ENCODE measurements at places on chromosomes 1 and 21.

DNA sequence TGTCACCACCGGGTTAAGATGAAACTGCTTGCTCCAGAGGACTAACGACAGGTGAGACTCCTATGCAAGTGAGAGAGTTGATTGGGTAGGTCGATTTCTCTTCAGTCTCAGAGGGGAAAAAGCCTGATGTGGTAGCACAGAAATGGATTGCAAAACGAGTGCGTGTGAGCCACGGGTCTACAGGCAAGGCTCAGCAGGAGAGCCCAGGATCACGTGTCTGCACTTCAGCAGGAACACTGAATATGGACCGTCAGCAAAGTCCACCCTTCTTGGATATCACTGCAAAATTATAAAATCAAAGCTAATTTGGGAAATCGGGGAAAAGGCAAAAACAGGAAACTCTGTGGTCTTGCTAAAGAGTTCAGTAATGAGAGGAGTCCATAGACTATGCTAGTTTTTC is 107.7 kb upstream of the ZNF648 start:
- no peak for DNase-seq

GRCh38 chr1:46549697-46550681 is 1.5 kb downstream of the KNCN start:
- no peak for DNase-seq

- DNase-seq, result no peak
These were observed 187.2 kb downstream of the FGGY start for GRCh38 chr1:59484096-59484495.

GRCh38 chr21:25149022-25149421 is 458.3 kb downstream of the MRPL39 start:
- DNase-seq, result no peak

GRCh38 chr1:99384021-99384420 is 119.7 kb downstream of the PLPPR4 start:
- DNase-seq, result no peak

DNA sequence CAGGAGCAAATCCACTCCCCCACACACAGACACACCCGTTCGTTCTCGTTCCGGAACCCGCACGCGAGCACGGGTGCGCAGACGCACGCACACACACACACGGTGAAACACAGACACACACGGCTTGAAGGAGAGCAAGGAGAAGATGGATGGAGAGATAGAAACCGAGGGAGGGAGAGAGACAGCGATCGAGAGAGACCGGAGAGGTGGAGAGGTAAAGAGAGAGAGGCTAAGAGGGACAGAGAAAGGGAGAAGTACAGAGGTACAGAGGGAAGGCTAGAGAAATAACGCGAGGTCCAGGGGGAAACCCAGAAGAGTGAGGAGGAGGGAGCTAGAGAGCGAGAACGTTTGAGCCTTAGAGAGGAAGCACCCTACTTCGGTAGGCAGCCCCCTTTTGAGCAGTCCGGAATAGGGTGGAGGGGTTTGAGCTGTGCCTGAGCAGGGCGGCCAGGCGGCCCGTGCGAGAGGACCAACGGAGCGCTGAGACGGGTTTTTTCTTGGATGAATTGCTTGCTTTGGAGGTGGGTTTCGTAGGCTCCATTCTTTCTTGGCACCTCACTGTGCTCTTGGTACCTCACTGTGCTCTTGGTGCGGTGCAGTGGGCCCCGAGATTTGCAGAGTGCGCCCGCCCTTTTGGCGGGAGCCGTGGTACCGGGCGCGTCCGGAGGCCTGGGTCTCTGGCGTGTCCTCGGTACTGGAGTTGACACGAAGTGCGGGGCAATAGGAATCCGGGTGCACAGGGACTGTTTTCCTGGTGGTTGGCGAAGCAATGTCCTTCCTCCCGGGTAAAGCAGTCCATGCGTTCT is 88.4 kb upstream of the RHOU start:
- no peak for DNase-seq

DNA sequence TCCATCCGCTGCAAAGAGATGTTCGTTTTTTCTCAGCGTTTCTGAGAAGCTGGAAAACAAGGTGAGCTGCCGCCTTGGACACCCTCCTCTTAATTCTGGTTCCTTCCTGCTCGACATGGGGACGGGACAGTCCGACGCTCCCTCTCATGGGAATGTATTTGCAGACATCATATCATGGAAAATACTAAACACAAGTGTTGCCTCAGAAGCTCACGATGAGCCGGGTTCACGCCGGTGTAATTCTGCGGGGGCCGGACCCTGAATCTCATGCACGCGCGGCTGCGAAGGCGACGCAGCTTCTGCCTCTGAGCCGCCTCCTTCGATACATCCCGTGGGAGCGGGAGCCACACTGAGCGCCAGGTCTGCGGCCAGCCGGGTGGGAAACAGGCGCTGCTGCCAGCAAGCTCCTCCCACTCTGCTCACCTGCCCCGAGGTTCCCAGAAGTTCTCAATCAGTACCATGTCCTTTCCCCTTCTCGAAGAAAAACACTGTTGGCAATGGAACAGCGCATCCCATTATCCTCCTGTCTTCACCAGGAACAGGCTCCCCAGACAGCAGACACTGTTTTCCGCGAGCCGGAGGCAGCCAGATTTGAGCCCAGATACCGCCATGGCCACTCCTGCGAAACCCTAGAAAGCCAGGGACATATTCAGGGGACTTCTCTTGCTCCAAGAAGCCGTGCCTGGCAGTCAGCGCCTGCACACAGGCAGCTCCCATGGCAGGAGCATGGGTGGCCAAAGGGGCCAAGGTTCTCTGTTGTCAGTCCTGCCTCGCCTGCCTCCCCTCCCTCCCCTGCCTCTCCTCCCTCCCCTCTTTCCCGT is 98.0 kb downstream of the WDR4 start:
- DNase-seq, result no peak

- DNase-seq, result no peak
These were observed 43.7 kb upstream of the SLC44A3 start for GRCh38 chr1:94776474-94776873.

- DNase-seq, result no peak
These were observed at the start of gene TTC34 for GRCh38 chr1:2801535-2802291. Gene TTC34, minus strand, starts transcription at chr1:2801693. Its CDS starts 866 bp downstream, at chr1:2800827.

DNA sequence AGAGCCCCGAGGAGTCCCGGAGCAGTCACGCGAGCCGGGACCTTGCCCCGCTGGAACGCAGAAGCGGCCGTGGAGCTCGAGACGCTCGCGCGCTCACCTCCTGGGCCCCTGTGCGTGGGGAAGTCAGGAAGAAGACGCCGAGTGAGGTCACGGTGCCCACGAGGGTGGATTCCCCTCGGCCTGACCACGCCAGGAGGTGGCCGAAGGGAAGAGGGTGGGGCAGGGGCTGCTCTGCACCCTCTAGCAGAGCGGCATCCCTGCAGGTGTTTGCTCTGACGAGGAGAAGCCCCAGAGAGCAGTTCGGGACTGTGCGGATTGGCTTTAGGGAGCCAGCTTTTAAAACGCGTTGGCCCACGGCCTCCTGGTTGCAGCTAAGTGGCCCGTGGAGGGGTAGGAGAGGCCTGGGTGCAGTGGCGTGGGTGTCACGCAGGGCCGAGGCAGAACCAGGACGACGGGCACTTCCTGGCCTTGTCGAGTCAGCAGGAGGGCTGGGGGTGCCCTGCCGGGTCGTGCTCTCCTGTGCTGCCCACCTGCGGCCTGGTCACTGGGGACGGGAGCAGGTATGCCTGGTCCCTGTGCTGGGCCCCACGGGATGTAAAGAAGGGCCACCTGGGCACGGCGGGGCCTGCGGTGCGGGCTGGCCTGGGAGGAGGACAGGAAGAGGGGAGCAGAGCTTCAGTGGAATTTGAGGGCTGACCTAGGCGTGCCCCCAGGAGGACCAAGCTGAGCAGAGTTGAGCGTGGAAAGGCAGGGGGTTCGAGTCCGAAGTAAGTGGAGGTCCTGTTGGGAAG is 1.0 kb downstream of the PDXK start:
- no peak for DNase-seq

DNA sequence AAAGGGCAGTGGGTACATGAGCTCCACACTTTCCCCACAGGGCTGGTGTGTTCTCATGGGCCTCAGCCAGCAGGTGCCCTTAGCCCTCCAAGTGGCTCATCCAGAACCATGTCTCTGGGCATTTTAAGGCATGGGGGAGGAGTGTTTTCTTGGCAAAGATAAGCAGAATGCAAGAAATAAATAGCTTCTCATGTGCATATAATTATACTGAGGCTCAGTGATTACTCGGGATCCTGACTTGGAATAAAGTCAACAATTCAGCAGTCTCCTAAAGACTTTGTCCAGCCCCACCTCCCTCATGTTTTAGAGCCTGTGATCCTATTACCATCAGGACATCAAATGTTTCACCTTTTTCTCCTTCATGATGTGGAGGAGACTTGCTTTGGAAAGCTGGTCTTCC is 92.7 kb upstream of the COG2 start:
- DNase-seq, result no peak

DNA sequence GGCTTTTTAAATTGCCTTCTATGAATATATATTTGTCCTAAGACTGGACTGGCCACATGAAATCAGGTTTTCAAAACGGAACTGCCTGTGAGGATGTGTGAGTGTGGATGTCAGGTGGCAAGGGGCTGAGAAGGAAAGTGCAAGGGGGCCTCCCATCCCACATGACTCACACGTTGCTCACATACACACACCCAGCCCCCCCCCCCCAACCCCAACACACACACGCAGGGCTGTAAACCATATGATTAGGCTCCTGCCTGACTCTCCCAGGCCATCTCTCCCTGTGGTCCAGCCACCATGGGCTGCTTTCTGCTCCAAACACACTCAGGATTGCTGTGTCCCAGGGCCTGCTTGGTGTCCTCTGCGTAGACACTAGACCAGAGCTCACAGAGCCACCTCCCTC is 22.4 kb downstream of the DEGS1 start:
- DNase-seq, result no peak

DNA sequence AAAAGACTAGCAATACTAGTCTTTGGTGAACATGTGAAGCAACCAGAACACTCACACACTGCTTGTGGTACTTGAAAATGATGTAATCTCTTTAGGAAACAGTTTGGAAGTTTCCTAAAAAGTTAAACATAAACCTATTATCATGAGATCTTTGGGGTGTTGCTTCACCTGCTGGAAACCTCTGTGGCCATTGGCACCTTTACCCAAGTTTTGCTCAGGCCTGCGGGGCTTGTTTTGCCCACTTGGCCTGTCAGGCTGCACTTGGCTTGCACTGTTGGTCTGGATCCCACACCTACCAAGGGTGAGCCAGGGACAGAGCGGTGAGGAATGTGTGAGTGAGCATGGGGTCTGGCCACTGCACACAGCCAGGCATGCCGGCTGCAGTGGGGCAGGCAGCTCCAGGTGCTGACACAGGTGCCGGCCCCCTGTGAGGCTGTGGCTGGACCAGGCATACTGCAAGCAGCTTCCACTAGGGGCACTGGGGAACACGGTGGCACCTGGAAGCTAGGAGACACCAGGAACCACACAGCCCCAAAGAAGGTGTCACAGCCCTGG is 14.4 kb upstream of the FNBP1L start:
- no peak for DNase-seq

DNA sequence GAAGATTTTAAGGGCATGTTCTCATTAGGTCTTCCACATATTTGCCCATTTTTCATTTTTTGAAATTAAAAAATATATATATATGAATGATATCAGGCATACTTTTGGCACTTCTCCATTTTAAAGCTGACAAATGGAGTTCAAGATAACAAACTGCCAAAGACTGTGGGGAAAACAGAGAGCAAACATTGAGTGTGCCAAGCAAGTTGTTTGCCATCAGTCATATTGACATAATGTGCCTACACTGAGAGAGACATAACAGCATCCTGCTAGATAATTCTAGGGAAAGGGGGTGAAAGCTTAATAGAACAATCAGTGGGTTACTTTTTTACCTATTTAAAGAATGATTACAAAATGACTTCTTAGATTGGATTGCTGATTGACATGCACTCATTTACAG is 529.4 kb upstream of the CXADR start:
- DNase-seq, result no peak

- DNase-seq, result no peak
These were observed 81.4 kb downstream of the SLC44A5 start for GRCh38 chr1:75529488-75529887.

GRCh38 chr1:162941024-162941423 is 80.0 kb upstream of the CCDC190 start:
- DNase-seq, result no peak

- no peak for DNase-seq
These were observed 1.7 kb downstream of the PIP5K1A start for GRCh38 chr1:151199873-151200581.

DNA sequence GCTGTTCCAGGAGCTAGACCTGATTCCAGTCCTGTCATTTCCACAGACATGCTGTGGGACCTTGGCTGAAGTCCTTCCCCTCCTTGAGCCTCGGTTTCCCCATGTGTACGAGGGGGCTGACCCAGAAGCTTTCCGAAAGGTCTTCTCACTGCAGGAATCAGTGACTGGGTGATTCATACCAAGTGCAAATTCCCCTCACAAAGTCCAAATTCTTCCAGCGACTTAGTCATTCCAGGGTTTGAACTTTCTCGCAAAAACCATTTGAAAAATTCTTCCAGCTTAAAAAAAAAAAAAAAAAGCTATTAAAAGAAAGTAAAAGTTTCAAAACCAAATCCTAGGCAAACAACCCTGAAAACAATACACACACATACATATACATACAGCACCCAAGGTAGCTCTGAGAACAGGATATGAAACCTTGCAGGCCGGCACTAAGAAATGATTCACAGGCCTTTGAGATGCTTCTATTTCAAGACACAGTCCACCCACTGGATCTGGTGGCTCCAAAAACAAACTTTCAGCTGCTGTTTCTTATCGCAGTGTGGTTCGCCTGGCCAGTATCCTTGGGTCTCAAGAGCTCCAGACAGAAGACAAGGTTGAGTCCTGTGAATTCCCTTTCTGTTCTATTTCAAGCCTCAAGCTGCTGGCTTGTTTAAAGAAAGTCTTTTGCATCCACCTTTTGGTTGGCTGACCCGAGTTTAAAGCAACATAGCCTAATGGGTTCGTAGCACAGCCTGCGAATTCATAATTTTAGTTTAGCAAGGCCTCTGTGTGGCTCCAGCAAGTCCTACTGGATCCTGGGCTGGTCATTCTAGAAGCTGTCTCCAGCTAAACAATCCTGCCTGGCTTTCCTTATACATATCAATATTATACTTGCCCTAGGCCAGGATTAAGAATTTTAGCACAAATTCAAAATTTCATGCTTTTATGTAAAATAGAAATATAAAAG is 18.0 kb upstream of the ID3 start:
- DNase-seq, result no peak

GRCh38 chr1:21182181-21182731 is 5.6 kb upstream of the EIF4G3 start:
- DNase-seq, result no peak

- DNase-seq, result no peak
These were observed 23.7 kb downstream of the SMAP2 start for GRCh38 chr1:40397258-40397657.

- DNase-seq, result no peak
These were observed 17.3 kb upstream of the ERICH3 start for GRCh38 chr1:74690909-74691308.

DNA sequence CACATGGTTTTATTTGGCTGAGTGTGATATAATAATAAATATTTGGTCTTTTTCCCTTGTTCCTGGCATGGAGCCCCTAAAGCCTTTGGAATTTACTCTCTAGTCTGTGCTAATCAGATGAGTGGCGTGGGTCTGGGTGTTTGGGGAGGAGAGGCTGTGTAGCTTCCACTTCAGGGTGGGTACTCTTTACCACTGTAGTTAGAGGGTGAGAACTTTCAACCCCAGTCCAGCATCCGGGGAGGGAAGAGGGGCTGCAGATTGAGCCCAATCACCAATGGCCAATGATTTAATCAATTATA is 20.0 kb downstream of the USP25 start:
- DNase-seq, result no peak
